ENCODE measurements at places on chromosomes 6 and 20.

- no peak for DNase-seq
These were observed 22.3 kb downstream of the CNKSR3 start for GRCh38 chr6:154488248-154488593.

GRCh38 chr6:14339711-14340584, 222.4 kb downstream of the CD83 start:
- no peak for DNase-seq

GRCh38 chr20:34538671-34539123, 19.8 kb upstream of the MAP1LC3A start:
- DNase-seq = no peak

DNA sequence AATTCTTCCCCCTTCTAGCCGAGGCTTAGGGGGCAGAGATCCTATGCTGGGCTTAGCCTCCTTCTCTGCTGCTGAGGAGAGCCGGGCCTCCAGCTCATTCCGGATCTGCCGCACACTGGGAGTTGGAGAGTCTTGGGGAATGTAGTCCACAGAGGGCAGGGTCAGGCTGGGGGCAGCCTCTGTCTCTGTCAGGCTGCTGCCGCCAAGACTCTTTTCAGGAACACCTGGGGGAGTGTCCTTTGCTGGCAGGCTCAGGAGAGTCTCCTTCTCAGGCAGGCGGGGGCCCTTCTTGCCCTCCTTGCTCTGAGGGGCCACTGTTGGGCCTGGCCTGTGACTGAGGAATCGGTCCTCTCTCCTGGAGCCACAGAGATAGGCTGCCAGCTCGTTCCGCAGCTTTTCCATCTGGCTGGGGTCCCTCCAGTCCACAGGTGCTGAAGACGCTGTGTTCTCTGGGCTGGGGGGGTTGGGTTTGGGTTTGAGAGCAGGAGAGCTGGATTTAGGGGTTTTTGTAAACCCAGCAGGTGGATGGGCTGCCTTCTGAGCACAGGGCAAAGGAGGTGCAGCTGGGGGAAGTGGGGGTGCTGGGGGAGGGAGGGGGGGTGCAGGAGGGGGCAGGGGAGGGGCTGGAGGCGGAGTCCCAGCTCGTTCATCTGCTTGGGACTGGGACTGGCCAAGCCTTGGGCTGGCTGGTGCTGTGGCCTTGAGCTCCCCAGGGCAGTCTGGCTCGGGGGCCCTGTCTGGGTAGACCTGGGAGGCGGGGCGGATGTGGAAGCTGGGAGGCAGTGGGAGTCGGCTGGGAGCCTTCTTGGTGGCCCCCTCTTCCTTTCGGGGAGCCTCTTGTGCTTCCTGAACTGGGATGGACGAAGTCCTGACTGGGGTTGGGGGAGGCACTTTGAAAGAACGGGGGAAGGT, 36.1 kb downstream of the C6orf132 start:
- no peak for DNase-seq

DNA sequence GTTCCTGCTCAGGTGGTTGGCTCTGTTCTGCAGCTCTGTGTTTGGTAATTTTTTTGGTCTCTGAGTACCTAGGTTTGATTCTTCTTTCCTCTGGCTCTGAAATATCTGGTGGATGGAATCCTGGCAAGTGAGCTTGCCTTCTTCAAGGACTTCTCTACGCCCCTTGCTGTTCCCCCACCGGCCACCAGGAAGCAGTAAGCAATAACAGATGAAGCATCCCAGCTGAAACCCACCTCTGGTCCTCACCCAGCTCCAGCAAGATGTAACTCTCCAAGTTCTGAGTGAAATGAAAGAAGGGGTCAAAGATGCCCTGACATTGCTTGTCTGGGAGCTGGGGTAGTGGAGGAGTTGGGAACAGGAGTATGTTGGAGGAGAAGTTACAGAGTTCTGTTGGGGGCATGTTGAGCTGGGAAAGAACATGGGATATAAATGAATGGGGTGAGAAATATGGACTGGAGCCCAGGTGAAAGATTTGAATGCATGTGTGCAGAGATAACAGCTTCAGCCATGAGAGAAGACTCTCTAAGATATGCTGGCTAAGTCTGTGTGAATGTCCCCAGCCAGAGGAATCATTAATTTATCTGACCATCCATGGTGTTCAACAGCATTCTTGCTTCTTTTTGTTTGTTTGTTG, 51.3 kb upstream of the GLP1R start:
- no peak for DNase-seq

GRCh38 chr6:12114055-12114503, 102.0 kb downstream of the HIVEP1 start:
- DNase-seq = no peak

DNA sequence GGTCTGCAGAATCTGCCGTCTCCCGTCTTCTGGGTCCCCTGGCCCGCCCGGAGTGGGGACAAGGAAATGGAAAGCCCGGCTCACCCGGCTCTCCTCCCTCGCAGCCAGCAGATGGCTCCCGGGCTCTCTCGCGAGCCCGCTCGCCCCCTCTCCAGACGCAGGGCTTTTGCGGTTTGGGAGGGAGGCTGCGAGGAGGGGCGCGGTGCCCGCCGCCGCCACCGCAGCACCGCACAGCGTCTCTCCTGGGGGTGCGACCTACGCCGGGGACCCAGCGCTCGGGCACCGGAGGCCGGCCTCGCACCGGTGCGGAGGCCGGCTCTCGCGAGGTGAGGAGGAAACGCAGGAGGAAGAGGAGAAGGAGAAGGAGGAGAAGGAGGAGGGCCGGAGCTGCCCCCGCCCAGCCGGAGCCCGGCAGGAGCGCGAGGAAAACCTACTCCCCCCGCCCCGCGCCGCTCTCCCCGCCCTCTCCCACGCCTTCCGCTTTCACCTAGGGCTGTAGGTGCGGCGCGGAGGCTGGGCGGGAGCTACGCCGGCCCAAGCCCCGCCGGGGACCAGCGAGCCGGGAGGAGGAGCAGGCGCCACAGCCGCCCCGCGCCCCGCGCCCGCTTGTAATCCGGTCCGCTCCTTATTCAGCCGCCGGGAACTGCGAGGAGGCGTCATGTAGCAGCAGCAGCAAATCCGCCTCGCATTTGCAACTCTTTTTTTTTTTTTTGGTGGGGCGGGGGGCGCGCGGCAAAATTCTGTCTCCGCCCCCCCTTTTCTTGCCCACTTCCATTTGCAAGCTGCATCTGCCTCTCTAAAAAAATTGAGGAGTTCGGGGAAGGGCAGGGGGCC, at the start of gene CARMIL1:
Gene CARMIL1 (plus strand): TSS at position 461 of the 834 bp plus-strand sequence. CDS start 422 bp downstream, outside the sequence.
- DNase-seq = peak; percentile 89

DNA sequence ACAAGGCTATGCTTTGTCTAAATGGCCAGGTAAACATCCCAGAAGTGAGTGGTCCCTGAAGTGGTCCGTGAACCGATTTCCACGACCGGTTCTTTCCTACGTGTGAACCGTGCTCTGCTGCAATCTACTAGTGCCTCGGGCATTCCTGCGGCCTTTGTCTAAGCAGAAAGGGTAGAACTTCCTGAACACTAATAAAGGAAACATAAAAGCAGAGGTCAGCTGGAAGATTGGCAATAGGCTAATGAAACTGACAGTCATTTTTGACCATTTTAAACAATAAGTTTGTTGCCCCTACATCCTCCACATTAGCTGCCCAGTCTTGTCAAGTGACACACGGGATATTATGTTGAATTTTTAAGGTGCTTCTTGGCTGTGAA, 410.0 kb downstream of the PLCB1 start:
- DNase-seq = no peak

Data from NCI-H2171 (cell line).